ENCODE measurements at places on chromosomes 12 and 14.

DNA sequence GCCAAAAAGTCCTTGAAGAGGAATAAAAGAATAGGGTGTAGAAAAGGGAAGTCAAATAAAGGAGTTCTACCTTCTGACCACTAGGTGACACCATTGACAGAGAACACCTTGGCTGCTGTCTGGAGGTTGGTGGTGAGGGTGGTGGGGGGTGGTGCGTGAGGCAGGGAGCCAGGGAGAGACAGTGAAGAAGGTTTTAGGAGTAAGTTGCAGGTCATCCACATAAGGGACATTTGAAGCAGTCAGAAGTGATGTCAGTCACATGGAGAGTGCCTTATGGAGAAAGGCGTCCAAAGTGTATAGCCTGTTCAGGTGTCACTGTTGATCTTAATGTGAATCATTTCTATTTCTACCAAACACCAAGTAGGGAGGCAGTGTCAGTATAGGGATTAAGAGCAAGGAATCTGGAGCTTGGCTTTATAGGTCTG is 279.3 kb upstream of the DDHD1 start:
- peak; percentile 28 for DNase-seq

DNA sequence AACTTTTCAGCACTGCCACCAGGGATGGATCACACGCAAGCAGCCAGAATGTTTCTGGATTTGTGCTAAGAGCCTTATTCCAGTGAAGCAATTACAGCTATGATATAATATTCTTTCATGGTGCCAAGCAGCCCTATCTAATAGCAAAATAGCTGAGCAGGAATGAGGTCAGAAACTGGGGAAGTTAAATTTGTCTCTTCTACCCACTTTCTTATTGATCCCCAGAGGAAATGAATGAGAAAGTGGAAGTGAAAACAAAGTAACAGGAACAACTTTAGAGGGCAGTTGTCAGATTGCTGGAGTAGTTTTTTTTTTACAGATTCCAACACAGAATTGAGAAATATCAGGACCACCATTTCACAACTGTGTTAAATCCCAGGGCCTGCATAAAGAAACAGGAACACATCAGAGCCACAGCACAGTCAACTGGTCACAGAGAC is 44.8 kb downstream of the GCH1 start:
- peak; percentile 62 for DNase-seq

- no peak for DNase-seq
These were observed 25.3 kb downstream of the GNS start for GRCh38 chr12:64733857-64734256.

GRCh38 chr12:20194171-20194570 is 174.2 kb upstream of the PDE3A start:
- DNase-seq = no peak

DNA sequence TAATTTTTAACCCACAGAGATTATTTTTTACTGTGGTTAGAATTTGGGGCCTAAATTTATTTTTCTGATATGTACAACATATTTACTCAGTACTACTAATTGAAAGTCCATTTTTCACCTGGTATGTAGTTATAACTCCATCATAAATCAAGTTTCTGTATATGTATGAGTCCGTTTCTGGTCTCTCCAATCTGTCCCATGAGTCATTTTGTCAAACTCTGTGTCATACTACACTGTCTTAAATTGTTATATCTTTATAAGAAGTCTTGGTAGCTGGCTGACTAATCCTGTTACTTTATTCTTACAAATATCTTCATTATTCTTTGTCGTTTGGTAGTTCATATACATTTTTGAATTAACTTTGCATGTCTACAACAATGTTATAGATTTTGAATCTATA is 344.0 kb downstream of the PDZRN4 start:
- DNase-seq = no peak

DNA sequence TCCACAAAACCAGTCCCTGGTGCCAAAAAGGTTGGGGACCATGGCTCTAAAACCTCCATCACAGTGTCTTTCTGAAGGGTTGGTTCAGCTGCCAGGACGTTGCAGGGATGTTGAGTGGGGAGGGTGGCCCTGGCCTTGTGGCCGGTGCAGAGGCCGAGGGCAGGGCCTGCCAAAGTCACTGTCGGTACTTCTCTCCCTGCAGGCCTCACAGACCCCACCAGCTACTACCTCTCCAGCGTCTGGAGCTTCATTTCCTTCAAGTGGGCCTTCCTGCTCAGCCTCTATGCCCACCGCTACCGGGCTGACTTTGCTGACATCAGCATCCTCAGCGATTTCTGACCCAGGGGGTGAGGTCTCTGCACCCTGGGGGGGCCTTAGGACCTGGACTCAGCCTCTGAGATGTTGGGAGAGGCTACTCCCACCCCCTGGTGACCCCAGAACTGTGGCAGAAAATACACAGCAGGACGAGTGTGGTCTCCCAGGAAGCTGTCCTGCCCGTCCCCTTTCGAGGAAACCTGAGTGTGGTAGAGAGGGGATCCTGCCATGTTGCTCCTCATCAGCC is 7.0 kb downstream of the SLC48A1 start:
- no peak for DNase-seq

DNA sequence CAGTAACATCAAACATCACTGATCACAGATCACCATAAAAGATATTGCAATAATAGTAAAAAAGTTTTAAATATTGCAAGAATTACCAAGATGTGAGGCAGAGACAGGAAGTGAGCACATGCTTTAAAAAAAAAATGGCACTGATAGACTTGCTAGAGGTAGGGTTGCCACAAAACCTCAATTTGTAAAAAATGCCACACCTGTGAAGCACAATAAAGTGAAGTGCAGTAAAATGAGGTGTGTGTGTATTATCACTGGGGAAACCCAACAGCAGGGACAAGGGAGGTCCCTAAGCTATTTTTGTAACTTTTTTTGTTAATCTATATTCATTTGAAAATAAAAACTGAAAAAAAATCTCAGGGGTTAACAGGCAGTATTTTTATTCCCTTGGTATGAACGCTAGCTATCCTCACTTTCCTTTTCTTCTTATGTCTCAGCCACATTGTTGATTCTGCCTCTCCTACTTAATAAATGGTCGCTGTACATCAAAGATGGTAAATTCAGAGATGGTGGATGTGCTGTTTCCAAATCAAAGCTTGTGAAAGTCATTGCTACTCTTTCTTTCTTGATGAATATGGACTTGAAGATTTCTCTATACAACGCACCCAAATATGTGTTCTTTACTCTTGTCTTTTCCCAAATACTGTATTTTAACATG is 14.0 kb upstream of the KLRD1 start:
- DNase-seq = no peak

GRCh38 chr14:35934499-35934898 is 108.4 kb downstream of the BRMS1L start:
- DNase-seq = no peak

DNA sequence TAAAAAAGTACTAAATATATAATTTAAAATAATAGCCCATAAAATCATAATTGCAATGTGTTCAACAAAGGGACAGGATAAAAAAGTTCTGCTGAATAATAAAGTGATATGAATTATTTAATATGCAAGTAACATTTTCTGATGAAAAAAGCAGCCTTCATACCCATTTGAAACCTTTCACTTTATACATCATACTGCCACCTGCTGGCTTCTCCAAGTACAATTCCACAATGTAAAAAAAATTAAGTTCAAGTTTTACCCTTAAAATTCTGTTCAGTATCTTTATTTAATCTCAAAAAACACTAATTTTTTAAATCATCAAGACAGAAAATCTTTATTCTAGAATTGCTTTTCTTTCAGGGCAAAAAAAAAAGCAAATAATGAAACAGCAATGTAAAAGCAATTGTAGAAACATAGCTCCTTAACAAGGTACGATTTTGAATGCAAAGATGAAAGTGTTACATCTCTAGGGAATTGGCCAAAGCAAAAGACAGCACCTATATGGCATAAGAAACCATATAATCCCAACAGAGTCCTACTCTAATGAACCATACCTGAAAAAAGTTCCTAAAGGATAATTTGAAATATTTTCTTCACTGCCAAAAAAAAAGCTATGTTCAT is 15.0 kb downstream of the MDM1 start:
- DNase-seq = no peak

DNA sequence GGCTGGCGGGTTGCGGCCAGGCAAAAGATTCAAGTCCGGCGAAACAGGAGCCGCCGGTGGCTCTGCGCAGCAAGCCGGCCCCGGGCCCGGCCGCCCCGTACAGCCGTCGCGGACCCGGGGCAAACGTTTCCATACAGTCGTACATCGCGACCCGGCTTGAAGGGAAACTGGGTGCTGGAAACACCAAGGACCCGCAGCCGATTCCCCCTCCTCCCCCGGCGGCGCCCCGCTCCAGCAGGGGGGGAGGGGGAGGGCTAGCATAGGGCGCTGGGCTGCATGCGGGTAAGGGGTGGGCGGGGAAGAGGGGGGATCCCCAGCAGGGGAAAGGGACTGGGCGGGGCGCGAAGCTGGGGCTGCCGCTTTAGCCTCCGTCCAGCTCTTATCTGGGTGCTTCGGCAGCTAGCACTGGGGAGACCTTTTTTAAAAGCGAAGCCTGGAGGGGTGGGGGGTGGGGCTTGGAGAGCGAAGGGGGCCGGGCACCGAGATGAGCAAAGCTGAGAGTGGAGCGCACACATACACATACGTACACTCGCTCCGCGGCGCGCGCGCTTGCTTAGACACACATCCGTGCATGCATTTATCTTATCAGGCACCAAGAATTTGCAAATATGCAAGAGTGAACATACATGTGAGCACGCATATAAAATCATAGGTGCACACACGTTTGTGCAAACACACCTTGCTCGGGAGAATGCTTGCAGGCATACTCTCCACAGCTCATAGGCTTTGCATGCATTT is 11.9 kb downstream of the RARG start:
- DNase-seq = peak; percentile 81

GRCh38 chr12:92107621-92108131 is 38.0 kb downstream of the BTG1 start:
- no peak for DNase-seq
